Activated T-cell treated with anti-CD3 and anti-CD28 coated beads for 4 hours (primary cell): ENCODE measurements at places on chromosomes 3 and 15.

- no peak for DNase-seq
Measured at GRCh38 chr15:52185151-52185561, 6.0 kb downstream of the GNB5 start.

- DNase-seq, result no peak
Measured at GRCh38 chr3:113758389-113759024, 11.7 kb downstream of the ATP6V1A start.

DNA sequence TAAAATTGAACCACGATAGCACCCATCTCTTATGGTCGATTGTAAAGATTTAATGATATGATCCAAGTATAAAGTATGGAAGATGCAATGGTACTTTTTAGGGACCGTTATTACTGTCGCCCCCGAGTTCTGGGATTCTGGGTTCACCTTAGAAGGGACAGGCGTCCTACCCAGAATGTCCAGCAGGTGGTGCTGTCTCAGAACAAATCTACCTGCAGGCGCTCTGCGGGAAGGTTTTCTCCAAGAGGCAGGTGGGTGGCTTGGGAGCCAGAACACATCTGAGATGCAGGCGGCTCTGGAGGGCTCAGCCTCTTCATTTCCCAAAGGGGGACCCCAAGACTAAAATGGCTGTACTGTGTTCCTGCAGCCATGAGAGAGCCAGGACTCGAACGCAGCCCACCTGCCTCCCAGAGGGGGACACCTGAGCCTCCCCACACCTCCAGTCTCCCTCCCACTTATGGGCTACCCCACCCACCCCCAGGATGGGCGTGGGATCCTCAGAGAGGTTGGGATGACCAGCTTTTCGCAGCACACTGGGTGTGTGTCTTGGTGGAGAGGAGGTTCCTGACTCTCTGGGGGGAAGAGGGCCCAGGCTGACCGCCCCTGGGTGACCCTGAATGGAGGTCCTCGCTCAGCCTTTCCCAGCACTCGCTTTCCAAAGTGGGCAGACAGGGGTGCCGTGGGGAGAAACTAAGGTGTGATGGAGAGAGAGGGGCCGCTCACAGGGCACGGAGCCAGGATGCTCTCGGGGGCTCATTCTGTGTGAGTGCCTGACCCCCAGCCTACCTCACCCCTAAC, 28.1 kb upstream of the CORO2B start:
- DNase-seq, result peak; percentile 73

DNA sequence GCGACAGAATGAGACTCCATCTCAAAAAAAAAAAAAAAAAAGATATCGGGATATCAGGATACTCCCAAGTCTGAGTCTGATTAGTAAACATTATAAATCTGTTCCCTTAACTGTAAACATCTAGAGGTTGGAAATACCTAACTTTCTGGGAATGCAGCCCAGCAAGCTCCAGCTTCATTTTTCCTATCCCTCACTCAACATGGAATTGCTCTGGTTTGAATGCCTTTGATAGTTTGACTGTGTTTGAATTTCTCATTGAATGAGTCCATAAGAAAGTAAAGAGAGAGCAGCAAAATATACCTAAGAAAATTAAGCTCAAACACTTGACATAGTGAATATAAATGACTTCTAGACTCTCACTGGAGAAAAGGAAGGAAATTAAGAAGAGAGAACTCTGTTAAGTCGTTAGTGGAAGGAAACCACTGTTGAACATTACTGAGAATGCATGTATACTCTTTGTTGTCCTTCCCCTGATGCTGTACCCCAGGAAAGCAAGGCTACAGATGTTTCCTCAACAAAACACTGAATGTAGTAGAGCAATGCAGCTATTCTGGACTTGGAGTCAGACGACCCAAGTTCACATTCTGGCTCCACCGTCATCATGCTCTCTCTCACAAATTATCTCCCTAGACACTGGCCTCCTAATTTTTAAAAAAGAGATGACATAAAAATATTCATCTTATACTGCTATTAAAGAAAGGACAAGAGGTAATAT, 62.4 kb downstream of the CD200 start:
- no peak for DNase-seq

- DNase-seq, result no peak
Measured at GRCh38 chr3:43077261-43077660, 28.6 kb downstream of the POMGNT2 start.

DNA sequence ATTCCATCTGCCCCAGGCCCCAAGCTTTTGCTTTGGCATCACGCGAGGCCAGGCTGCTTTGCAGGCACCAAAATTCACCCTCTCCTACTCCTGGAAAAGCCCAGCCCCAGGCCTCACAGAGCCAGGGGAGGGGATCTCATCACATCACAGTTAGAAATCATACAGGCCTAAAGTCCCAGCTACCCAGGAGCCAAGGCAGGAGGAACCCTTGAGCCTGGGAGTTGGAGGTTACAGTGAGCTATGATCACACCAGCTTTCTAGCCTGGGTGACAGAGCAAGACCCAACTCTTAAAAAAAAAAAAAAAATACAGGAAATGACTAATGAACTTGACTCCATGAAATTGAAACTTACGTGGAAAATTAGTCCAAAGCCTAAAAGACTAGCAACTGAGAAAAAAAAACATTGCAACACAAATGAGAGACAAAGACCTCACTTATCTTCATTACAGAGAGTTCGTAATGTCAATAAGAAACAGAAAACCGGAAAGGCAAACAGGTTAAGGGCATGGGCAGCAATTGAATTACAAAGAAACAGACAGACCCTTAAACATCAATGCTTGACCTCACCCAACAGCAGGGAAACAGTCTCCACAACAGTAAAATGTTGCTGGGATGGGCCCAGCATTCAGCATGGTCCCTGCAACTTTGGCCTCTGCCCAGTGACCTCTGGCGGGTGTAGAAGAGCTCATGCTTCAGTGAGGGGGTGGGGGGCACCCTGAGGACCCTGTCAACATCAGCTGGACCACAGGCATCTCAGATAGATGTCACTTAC, 151.5 kb downstream of the LRRK1 start:
- DNase-seq, result no peak

- DNase-seq, result no peak
Measured at GRCh38 chr15:87597346-87598052, 659.0 kb downstream of the NTRK3 start.

GRCh38 chr15:40584191-40584590, 9.9 kb upstream of the KNL1 start:
- no peak for DNase-seq

DNA sequence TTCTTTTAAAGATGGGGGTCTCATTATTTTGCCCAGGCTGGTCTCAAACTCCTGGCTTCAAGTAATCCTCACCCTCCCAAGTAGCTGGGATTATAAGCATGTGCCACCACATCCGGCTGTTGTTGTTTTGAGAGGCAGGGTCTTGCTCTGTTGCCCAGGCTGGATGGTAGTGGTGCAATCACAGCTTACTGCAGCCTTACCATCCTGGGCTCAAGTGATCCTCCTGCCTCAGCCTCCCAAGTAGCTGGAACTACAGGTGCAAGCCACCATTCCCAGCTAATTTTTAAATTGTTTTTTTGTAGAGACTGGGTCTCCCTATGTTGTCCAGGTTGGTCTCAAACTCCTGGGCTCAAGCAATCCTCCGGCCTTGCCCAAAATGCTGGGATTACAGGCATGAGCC, 105.5 kb downstream of the SENP2 start:
- no peak for DNase-seq

DNA sequence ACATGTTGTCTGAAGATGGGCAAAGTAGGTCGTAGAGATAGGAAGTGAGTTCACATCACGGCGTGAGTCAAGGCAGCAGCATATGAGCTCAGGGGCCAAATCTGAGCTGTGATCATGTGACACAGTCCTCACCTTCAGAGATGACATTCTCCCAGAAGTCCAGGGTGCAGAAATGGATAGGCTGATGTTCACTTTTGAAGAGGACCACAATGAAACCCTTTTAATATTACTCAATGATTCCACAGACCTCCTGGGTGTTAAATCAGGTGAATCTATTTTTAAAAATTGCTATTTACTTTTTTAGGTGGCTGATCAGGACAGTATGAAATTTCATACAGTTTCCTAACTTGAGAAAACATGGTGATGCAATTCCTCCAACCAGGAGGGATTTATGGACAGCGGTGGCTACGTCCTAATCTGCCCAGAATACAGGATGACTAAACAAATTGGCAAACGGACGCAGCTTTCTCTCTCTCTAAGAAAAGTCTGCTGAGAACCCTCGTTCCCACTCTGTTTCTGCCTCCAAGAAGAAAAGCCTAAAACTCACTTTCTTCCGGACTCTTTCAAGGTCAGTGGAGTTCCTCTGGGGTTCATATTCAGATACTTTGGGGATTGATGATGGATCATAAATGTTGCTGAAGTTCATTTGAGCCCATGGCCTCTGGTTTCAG, 34.4 kb downstream of the B3GNT5 start:
- no peak for DNase-seq

DNA sequence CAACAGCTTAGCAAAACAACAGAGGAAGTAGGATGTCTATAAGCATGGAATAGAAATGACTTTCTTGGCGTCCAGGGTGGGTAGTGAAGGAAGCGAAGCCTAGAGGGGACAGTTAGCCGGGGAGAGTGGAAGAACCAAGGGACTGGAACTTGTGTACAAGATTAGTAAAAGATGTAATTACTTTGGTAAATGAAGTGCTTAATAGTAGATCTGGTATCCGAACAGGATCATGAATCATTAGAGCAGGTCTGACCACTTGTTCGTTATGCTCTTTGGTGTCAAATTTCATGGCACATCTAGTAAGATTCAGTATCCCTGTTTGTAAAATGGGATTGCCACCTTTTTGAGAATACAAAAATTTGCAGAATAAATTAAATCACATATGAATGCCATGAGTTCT, 112.5 kb upstream of the MLF1 start:
- DNase-seq, result no peak

DNA sequence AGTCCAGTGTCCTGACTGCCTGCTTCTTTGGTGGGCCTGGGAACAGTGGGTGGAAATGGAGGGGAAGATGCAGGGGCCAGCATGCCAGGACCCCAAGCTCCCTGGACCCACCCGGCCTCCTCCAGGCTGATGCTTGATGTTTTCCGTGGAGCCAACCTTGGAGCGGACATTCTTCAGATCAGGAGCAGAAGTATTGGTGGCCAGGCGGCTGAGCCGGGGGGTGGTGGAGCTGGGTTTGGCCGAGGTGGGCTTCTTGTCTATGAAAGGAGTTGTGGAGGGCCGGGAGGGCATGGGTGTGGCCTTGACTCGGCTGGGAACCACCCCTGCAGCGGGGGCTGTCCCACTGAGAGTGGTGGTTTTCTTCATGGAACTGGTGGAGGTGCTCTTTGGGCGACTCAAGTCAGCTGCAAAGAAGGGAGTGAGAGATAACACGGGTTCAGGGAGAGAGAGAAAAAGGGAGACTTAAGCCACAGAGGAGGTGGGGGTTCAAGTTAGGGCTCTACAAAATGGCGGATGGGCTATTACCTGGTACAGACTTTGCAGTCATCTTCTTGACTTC, 67.8 kb downstream of the DHX30 start:
- DNase-seq, result no peak
